IPS-NIHi11 (cell line): ENCODE measurements at places on chromosomes 16 and 17.

DNA sequence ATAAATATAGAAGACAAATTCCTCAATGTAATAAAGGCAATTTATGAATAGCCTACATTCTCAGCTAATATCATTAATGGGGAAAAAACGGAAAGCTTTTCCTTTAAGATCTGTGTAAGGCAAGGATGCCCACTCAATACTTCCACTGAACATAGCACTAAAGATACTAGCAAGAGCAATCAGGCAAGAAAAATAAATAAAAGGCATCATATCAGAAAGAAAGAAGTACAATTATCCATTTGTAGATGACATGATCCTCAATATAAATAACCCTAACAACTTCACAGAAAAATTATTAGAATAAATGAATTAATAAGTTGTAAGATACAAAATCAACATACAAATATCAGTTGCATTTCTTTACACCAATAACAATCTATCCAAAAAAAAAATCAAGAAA, 37.1 kb downstream of the C16orf87 start:
- no peak for DNase-seq

- DNase-seq = peak; percentile 39
Observed at GRCh38 chr17:49691677-49692191, 13.8 kb upstream of the SPOP start.

GRCh38 chr16:6286176-6286575, 1046.5 kb upstream of the RBFOX1 start:
- DNase-seq = no peak

DNA sequence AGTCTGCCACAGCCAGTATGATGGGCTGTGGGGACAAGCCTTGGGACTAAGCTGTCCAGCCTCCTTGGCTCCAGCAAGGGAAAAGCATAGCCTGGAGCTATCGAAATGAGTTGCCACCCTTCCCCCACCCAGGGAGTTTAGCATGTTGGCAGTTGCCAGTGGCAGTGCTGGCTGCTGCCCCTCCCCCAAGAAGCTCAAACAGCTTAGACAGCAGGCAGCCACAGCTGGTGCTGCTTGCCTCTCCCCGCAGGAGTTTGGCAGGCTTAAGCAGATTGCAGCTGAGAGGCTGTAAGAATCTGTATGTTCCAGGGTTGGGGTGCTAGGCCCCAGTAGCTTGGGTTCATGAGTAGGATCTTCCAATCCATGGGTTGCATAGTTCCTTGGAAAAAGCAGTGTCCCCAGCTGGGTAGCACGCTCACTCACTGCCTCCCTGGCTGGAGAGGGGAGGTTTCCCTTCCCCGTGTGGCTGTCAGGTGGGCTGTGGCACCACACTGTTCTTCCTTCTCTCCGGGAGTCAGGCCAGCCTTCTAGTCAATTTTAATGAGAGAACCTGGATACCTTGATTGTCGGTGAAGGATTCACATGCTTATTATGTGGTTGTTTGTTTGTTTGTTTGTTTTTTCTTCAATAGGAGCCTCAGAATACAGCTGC, 506.1 kb downstream of the CDH11 start:
- peak; percentile 37 for DNase-seq

DNA sequence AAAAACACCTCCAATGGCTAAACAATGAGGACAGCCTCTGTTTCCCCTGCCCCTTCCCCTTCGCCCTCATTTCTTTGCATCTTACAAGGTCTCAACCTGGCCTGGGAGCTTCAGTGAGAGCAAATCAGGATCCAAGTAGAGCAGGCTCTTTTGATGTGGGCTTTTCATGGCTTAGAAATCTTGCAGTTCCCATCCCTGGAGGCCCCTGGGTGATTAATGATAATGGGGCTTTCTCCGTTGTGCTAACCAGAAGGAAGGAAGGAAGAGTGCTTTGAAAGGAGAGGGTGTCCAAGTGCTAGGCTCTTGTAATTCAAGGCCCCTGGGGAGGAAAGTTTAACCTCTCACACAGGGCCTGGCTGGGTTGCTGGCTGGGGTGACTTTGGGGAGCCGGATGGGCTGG, 18.5 kb upstream of the IRX3 start:
- DNase-seq = no peak

DNA sequence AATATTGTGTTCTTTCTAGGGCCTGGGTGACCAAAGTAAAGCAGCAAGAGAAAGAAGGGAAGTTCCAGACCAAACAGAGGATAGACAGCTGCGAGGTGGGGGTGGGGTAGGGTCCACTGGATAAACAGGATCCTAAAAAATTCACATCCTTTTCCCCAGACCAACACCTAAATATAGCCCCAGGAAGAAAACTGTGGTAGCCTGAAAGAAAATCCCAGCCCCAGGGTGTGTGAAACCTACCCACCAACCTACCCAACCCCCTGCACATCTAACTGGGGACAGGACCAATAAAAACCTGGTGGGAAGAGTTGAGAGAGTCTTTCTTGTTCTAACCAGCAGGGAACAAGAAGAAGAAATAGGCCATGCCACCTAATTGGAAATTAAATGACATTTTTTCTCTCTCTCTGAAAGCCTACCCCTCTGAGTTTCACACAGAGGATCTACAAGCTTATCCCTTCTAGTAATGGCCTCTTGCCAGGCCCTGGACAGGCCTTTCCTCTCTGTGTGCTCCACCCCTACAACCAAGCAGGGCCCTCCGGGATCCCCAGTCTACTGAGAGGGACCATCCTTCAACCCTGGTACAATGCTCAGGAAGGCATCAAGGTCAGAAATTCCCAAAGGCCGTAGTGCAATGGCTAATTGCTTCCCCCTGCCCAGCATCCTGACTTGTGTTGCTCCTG, 12.0 kb downstream of the MYO18A start:
- DNase-seq = peak; percentile 4

DNA sequence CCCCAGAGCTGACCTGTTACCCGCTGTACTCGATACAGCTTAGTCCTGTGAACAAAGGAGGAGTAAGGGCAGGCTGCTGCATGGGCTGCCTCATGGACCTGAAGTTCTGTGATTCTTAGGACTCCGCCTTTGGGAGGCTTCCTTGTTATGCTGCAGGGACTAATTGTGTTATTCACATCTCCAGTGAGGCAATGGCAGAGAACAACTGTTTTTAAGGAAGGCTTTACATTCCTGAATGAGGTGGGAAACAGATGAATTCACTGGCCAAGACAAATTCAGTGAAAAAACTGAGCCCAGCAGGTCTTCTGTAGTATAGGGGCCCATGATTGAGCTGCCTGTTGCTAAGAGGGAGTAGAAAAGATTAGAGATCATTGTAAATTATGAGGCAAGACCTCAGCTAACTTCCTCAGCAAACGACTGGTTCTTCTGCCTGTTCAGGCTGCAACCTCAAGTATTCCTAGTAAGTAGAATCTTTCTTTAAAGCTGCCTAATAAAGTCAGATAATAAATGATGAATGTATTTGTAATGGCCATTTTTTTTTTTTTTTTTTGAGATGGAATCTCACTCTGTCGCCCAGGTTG, 26.3 kb downstream of the ADORA2B start:
- DNase-seq = no peak

- no peak for DNase-seq
Observed at GRCh38 chr16:13507530-13507929, 412.4 kb upstream of the ERCC4 start.

- DNase-seq = peak; percentile 80
Observed at GRCh38 chr17:49132699-49133364, at the start of gene B4GALNT2. TSS of gene B4GALNT2 (plus strand) at chr17:49132769. CDS start at chr17:49132793, 24 bp downstream.

GRCh38 chr16:6284731-6285130, 1047.9 kb upstream of the RBFOX1 start:
- DNase-seq = no peak

GRCh38 chr16:70650216-70650615, 3.9 kb downstream of the IL34 start:
- no peak for DNase-seq

DNA sequence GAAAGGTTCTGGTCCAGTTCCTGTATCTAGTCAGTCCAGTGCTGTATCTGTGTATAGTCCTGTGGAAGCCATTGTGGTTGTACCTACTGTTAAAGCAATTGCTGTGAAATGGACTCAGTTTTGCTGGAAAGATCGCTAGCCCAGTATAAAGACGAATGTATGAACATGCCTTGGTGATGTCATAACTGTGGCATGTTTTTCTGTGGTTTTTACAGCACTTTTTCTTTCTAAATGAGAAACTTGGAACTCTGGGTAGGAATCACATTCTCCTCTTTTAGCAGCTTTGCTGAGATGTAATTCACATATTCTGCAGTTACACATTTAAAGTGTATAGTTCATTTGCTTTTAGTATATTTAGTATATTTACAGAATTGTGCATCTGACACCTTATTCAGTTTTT, 58.1 kb downstream of the MAP2K4 start:
- DNase-seq = no peak

- no peak for DNase-seq
Observed at GRCh38 chr17:4043862-4044261, 79.6 kb upstream of the ATP2A3 start.

- DNase-seq = no peak
Observed at GRCh38 chr17:75645501-75645888, 12.3 kb downstream of the SMIM5 start.

- no peak for DNase-seq
Observed at GRCh38 chr17:68489919-68490318, 22.3 kb upstream of the PRKAR1A start.

GRCh38 chr16:86880316-86881117, 302.2 kb downstream of the FOXL1 start:
- no peak for DNase-seq

GRCh38 chr16:66154801-66155200, 211.7 kb upstream of the CDH5 start:
- DNase-seq = no peak

DNA sequence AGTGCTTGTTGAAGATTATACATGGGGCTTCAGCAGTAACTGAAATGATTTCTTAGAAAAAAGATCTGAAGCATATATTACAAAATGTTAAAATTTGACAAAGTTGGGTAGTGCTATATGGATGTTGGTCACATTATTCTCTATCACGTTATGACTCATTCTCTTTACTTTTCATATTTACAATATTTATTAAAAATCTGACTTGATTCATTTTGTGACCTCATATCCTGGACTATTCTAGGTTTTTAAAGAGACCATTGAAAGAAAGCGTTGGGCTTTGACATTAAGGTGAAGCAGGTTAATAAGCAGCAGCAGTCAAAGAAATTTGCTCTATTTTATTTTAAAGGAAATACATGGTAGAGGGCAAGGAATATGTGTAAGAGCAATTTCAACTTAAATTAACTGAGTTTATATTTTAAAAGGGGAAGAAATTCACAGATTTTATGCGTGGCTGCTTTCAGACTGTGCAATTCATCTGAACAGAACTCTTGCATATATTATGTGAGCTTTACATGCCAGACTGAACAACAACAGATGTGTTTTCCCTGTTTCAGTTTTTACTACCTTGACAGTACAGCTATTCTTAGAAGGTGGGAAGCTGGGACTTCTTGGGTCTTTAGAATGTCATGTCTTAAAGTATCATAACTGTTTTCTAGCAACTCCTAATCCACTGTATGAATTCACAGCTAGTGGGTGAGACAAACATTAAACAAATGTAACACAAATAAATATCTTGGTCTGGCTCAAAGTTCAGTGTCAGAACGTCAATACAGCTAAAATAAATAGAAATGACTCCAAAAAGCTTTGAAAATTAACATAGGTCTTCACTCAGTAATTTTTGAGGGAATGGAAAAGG, 10.4 kb upstream of the FAM20A start:
- no peak for DNase-seq

DNA sequence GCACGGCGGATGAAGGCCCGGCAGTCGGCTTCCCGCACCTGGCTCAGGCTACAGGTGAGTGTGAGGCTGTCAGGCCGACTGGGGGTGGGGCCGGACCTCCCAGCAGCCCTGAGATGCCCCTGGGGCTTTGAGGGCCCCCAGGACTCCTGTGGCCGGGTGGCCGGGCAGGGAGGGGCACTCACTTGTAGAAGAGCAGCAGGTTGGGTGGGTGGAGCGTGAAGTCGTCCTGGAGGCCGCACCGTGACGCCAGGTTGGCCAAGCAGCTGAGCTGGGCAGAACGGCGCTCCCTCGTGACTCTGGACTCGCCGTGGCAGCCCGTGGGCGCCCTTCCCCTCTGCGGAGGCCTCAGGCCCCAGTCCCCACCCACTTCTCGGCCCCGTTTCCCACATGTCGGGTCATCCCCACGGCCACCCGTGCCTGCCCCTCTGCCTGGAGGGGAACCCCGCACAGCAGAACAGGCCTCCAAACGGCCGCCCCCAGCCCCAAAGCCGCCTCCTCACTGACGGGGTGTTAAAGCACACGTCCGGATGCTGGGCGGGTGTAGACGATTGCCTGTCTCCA, 12.9 kb downstream of the RPUSD1 start:
- no peak for DNase-seq

- DNase-seq = no peak
Observed at GRCh38 chr16:30348929-30349328, 6.2 kb downstream of the CD2BP2 start.

DNA sequence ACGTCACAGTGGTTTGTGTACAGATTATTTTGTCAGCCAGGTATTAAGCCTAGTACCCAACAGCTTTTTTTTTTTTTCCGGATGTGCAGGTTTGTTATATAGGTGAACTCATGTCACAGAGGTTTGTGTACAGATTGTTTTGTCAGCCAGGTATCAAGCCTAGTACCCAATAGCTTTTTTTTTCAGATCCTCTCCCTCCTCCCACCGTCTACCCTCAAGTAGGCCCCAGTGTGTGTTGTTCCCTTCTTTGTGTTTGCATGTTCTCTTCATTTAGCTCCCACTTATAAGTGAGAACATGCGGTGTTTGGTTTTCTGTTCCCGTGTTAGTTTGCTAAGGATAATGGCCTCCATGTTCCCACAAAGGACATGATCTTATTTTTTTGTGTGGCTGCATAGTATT, 19.9 kb downstream of the RPTOR start:
- DNase-seq = no peak

- DNase-seq = no peak
Observed at GRCh38 chr16:35174016-35174415, 1714.6 kb downstream of the TP53TG3F start.

- no peak for DNase-seq
Observed at GRCh38 chr16:931626-932500, 38.9 kb downstream of the LMF1 start.

- no peak for DNase-seq
Observed at GRCh38 chr17:4840893-4841242, 7.7 kb downstream of the MINK1 start.

DNA sequence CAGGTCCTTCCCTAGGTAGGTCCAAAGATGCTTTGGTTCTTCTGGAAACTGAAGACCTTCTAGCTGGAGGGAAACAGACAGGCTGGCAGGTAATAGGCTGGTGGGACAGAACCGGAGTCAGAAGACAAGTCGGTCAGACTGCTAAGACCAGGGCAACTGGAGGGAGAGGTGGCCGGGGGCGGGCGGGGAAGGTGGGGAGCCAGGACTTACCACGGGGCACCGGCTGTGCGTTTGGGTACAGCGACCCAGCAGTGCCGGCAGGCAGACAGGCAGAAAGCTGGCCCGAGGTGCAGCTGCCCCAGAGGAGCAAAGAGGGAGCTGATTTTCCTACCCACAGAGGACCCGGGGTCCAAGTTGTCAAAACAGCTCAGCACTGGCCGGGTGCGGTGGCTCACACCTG, 575 bp downstream of the SLC52A1 start:
- no peak for DNase-seq
